ENCODE measurements at places on chromosomes 13 and 19.

DNA sequence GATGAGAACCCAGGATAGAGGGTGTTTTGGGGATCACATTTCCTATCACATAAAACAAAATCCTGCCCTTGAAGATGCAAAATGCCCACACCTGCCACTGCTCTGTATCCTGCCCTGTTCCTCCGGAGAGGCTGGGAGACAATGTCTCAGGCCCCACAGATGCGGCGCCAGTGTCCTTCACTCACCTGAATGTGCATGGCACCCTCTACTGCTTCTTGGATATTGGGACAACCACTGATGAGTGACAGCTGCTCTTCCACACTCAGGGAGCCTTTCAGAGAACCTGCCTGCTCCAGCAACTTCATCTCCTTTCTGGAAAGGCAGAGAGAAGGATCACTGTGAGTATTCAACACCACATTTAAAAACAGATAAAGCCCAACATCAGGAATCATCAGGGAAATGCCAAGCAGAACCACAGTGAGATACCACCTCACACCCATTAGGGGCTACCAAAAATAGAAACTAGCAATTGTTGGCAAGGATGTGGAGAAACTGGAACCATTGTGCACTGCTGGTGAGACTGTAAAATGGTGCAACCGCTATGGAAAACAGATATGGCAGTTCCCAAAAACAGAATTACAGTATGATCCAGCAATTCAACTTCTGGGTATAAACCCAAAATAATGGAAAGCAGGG, 36.4 kb downstream of the CRYL1 start:
- no peak for DNase-seq

- DNase-seq: no peak
Observed at GRCh38 chr19:33868076-33868735, 71.5 kb downstream of the KCTD15 start.

- no peak for DNase-seq
Observed at GRCh38 chr13:109625156-109625555, 161.2 kb downstream of the IRS2 start.

GRCh38 chr13:105184201-105184600, 1351.3 kb downstream of the EFNB2 start:
- DNase-seq: no peak

GRCh38 chr13:29174093-29174492, 354.0 kb downstream of the MTUS2 start:
- DNase-seq: no peak

DNA sequence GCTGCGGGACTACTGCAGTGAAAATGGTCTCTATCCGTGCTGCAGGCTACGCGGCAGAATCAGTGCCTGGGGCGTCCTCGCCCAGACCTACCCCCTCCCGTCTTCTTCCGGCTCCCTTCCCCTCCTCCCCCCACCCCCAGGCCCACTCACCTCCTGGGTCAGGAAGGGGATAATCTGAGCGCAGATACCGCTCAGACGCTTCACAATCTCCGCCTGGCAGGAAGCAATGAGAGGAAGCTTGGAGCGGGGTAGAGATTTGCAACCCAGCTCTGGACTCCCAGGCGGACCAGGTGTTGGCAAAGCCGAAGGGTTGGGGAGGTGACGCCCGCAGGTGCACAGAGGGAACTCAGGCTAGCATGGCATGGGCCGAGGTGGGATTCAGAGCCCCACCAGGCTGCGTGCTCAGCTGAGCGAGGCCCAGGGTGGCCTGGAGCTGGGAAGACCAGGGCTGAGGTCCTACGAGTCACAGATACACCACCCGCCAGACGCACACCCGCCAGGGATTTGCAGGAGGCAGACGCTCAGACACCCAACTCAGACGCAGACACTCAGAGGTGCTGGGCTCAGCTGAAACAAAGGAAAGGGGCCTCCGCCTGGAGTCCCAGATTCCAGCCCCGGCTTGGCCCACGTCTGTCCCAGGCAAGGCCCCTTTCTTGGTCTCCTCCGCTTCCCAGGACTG, 4.1 kb downstream of the TLE2 start:
- no peak for DNase-seq

DNA sequence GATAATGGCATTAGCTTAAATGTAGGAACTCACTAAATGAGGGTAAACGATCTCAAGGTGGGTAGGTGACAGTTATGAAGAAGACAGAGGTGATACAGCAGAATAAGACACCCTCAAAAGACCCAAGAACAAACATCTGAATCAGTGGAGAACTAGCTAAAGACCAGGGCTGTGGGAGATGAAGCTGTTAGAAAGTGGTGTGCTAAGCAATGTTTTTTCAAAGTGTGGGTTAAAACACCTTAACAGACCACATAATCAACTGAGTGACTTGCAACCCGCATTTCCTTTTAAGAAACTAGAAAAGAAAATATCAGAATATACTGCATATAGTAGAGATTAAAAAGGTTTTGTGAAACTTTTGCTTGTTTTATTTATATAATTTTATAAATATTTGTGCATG, 70.0 kb downstream of the ZDHHC20 start:
- DNase-seq: no peak

- no peak for DNase-seq
Observed at GRCh38 chr19:12314553-12314952, 18.9 kb downstream of the ZNF563 start.

DNA sequence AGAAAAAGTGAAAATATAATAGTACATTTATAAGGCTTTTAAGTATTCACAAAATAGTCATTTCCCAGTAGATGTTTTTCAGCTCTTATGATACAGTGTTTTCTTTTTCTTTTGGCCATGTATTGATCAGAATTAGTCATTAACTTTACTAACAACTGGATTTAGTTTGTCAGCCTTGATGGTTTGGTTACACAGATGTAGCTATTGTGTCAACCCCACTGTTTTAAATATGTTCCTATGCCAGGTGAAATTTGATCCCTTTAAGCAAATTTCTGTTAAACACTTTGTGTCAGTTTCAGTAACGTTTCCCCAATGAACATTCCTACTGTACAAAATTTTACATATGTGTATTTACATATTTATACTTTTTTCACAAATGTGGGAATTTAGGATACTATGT, 261.5 kb upstream of the STARD13 start:
- DNase-seq: no peak

DNA sequence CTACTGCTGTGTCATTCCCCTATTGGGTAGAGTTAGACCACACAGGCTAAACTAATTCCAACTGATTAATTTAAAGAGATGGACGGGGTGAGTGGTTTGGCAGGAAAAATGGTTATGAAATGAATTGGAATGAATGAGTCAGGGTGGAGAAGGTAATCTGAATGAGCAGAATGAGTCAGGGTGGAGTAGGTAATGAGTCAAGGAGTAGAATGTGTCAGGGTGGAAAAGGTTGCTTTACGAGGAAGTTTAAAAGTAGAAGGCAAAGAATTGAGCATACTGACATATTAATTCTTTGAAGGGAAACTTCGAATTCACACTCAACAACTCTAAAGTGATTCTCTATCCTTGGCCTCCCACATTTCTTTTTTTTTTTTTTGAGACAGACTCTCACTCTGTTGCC, 12.7 kb upstream of the ZNF121 start:
- no peak for DNase-seq

GRCh38 chr19:5289060-5289990, 51.3 kb downstream of the PTPRS start:
- DNase-seq: no peak

DNA sequence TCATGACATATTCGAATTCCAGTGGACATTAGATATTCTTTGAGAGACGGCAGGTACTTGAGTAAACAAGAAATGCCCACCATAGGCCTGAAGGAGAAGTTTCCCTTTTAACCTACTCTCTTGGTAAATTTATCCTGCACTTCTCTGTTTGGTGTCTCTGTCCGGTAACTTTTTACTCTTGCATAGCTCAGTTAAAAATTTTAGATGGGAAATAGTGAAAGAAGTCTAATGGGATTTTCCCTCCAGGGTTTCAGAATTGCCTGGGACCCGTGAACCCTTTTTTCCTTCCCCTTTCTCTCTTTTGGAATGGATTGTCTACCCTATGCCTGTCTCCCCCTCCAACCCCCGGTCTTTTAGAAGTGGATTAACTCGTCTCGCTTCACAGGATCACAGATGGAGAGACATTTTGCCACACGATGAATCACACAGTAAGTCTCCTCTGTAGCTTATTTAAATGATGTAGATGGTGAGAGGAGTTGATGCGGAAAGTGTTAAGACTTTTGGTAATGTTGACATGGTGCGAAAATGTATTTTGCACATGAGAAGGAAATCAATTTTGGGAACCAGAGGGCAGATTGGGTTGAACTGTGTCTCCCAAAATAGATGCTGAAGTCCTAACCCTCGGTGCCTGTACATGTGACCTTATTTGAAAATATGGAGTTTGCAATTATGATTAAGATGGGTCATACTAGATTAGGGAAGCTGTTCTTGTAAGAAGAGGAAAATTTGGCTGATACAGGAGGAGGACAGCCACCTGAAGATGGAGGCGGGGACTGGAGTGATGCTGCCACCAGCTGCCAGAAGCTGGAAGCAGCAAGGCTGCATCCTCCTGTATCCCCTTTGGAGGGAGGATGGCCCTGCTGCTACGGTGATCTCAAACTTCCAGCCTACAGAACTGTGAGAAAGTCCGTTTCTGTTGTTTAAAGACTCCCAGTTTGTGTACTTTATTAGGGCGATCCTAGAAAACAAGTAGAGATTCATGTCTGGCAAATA, 711 bp upstream of the MIPEP start:
- DNase-seq: no peak

- no peak for DNase-seq
Observed at GRCh38 chr13:87259479-87260083, 411.6 kb upstream of the SLITRK5 start.

GRCh38 chr13:67946131-67946530, 716.0 kb upstream of the PCDH9 start:
- no peak for DNase-seq

GRCh38 chr13:29279356-29280254, 315.9 kb downstream of the SLC7A1 start:
- no peak for DNase-seq

DNA sequence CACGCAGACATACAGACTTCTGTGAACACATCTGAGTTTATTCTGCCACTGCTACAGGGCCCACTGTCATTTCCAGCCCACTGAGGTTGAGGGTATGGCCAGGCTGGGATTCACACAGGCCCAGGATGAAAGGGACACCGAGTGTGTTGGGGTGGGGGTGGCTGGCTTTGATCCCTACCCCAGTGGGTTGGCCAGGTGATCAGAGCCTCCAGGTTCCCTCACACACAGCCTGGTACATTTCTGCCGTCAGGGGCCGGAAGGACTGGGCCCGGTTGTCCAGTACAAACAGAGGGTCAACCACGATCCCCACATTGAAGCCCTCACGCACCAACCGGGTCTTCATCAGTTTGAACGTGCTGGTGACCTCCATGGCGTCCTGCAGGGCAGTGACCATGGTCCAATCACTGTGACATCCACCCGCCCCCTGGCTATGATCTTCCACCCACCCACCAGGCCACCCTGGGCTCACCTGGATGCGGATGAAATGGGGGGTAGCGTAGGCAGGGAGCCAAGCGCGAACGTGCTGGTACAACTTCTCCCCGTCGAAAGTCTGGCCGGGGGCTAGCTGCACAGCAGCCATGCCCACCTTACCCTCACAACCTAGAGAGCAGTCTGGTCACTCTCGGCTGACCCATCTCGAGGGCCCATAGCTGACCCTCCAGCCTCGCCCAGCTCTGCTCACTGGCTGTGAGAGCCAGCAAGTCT, 13.3 kb downstream of the SLC27A5 start:
- DNase-seq: no peak

DNA sequence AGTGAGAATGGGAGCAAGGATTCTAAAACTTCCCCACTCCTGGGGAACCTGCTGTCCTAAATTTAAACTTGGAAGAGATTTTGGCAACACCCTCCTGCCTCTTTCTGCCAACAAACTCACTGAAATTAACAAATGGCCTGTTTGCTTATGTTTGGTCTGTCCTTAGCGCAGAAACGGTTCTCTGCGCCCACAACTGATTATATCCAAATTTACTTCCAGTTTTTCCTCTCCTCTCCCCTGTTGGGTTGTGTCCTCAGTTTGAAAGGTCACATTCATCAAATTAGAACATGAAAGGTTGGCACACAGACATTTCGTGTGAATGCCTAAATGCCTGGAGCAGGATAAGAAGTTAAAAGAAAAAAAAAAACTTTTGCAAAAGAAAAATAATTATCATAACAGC, 56.4 kb upstream of the MRI1 start:
- no peak for DNase-seq

DNA sequence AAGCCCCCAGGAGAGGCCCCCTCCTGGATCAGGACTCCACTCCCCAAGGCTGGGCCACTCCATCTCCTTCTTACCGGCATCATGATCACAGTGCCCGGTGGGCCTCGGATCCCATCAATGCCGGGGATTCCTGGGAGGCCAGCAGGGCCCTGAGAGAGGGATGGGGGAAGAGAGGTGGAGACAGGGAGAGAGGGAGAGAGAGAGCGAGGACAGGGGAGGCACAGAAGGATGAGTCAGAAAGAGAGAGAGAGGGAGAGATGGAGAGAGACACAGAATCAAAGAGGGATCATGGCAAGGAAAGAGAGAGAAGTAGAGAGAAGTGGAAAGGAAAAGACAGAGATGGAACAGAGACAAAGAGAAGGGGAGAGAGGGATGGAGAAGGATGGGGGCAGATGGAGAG, 13.8 kb downstream of the COL5A3 start:
- DNase-seq: no peak
